IPS DF 19.7 (cell line): ENCODE measurements at places on chromosomes 4 and X.
A peak's percentile ranks its signal among the peaks of the same experiment; 100 is the strongest.

GRCh38 chr4:89295415-89295927 is 12.1 kb downstream of the GPRIN3 start:
- no peak for DNase-seq

DNA sequence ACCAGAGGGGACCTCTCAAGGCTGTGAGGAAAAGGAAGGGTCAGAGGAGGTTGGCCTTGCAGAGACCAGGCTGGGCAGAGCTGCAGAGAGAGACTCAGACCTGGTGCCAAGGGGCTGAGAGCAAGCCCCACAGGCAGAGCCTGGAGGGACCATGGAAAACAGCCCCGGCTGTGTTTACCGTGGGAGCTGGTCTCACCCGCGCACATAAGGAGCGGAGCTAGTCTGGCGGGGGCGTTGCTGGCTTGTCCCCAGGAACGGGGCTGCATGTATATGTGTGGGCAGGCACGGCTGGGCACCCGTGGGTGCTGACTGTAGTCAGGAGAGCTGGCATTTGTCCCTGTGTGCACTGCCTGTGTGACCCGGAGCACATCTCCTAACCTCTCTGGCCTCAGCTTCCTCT is 45.7 kb downstream of the C4orf50 start:
- no peak for DNase-seq

GRCh38 chr4:2093265-2093664 is 34.1 kb downstream of the NAT8L start:
- DNase-seq = no peak

DNA sequence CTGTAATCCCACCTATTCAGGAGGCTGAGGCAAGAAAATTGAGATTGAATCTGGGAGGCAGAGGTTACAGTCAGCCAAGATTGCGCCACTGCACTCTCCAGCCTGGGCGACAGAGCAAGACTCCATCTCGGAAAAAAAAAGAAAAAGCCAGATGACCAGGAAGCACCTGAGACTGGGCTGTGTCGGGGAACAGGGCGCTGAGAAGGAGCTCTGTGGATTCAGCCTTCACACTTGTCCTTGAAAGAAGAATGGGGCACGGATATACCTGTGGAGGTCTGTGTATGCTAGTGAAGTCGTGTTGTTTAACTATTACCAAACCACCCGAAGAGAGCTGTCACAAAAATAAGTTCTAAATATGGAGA is 39.3 kb upstream of the TADA2B start:
- no peak for DNase-seq

GRCh38 chr4:101349801-101350064 is 2.4 kb upstream of the PPP3CA start:
- DNase-seq = no peak

DNA sequence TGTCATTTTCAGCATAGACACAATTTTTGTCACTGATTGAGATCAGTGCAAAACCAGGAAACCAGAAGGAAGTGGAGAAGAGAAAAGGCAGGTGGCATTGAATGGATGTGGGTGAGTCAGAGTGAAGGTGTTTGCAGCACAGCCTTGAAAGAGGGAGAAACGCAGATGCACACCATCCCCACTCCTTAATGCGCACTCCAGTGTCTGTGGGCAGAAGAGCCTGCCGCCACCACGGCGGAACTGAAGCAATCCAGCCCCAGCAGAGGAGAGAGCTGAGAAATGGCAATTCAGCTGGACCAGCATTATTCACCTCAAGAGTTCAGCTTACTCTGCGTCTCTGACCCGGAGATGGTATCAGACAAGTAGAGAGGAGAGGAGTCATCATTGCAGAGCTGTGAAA is 393.1 kb upstream of the FRG1 start:
- DNase-seq = no peak

GRCh38 chr4:17098996-17099395 is 200.6 kb upstream of the LDB2 start:
- DNase-seq = no peak

- no peak for DNase-seq
These were observed 6.9 kb downstream of the SH3TC1 start for GRCh38 chr4:8205749-8206611.

- DNase-seq = no peak
These were observed 228.9 kb upstream of the RPS6KA3 start for GRCh38 chrX:20495575-20495974.

- DNase-seq = no peak
These were observed 90.7 kb upstream of the DCLK2 start for GRCh38 chr4:149987330-149988086.

DNA sequence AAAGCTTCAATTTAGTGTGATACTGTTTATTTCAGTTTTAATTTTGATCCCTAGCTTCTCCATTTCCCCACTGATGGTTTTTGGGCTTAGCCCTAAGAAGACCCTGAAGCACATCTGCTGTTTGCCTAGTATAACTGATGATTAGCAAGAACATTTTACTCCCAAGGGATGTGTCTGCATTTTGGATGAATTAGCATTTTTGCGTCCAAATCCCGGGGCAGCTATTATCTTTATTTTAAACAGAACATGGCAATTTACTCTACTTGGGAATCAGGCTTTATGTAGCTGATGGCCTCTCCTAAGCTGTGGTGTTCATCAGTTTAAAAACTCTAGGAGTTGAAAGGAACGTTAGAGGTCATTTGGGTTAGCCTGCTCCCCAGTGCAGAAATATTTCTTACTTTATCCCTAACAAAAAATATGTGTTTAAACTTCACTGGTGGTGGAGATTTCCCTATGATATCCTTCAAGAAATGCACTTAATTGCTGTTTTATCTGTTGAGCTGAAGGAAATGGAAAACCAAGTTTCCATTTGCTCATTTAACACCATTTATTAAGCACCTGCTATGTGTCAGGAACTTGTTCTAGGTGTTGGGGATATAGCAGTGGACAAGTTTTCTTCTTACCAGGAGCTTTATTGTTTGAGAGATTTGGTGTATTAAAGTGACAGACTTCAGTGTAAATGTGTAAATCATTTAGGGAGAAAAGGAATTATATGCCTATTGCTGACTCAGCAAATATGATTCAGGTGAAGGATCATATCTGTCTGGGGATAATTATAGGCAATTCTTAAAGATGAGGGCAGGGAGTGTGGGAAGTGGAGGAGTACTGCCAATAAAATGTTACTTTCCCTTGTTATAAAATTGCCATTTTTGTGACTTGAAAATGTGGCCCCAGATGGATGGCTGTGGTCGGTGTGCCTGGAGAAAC is 3.4 kb downstream of the SEPTIN11 start:
- DNase-seq = no peak

DNA sequence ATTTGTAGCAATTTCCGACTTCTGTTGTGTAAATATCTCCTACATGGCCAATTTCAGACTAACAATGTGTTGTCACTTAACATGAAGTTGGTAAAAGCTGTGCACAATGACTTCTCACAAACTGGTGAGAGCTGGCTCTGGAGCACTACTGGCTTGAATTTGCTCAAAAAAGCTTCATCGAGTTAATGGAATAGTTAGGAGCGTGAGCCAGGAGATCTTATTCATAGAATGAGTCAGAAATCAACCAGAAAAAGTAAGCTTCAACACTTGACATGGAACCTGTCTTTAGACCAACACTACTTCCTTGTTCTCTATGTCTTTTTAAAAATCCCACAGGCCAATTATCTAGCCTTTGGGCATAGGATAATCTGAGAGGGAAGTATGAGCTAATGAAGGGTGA is 7.9 kb upstream of the CHRDL1 start:
- DNase-seq = no peak

GRCh38 chrX:140918398-140919038 is 83.9 kb upstream of the SPANXB1 start:
- peak; percentile 56 for DNase-seq

- no peak for DNase-seq
These were observed 77.5 kb downstream of the IL15 start for GRCh38 chr4:141713771-141714445.

DNA sequence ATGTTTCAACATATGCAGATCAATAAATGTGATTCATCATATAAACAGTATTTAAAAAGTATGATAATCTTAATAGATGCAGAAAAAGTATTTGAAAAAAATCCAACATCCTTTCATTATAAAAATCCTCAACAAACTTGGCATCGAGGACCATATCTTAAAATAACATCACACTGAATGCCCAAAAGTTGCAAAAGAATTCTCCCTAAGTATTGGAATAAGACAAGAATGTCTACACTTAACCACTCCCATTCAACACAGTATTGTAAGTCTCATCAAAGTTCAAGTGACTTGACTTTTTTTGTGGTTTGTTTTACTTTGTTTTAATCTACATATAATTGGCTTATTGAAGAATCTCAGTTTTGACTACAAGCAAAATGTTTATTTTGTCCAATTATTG is 779.0 kb upstream of the SLIT2 start:
- DNase-seq = no peak

DNA sequence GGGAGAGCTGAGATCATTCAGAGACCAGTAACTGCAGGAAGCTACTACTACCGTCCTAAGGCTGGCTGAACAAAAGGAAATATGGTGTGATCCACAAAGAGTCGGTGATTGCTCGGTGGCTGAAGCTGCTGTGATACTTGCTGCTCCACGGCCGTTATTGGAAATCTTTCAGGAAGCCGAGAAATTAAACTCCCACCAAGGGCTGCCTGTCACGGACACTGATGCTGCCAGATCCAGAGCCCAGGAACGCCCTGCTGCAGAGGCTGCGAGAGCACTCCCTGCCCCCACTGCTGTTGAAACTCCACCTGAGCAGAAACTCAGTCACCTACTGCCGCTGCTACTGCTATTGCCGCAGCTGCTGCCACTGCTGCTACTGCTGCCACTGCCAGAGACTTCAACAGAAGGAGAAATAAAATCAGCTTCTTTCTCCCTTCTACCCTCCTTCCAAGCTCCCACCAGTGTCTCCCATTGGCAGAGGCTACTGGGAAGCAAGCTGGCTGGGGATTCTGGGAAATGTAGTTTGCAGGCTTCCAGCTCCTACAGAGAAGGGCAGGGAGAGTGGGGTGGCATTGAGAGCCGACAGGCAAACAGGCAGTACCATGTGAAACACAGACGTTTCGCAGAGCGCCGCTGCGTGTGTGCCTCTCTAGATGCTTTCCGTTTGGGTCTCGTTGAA is 126.0 kb upstream of the ENPP6 start:
- DNase-seq = peak; percentile 76
